ENCODE measurements at places on chromosomes 5 and 9.

DNA sequence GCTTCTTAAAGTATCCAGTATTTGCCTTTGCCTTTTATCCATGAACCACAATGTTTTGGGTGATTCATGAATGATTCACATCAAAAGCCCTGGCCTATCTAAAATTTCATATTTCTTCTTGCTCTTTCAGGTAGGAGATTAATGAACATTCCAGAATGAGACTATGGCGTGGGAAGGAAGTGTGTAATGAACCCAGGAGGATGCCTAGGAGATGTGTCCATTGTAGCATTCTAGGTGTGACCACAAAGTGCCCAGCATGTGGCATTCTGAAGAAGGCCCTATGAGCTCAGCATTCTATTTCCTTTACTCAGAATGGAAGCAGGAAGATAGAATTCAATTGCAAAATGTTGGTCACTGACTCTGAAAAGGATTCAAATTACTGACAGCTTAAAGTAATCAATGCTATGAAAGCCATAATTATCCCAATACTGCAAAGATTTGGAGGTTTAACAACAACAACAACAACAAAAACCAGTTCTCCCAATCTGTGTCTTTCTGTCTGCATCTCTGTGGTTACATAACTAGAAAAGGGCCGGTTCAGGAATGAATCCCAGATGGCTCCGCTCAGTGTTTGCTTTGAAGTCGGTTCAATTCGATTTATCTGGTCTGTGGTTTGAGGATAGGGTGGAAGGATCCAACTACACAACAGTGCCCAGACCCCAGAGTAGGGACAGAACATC, 126.7 kb downstream of the FOXD1 start:
- no peak for DNase-seq

DNA sequence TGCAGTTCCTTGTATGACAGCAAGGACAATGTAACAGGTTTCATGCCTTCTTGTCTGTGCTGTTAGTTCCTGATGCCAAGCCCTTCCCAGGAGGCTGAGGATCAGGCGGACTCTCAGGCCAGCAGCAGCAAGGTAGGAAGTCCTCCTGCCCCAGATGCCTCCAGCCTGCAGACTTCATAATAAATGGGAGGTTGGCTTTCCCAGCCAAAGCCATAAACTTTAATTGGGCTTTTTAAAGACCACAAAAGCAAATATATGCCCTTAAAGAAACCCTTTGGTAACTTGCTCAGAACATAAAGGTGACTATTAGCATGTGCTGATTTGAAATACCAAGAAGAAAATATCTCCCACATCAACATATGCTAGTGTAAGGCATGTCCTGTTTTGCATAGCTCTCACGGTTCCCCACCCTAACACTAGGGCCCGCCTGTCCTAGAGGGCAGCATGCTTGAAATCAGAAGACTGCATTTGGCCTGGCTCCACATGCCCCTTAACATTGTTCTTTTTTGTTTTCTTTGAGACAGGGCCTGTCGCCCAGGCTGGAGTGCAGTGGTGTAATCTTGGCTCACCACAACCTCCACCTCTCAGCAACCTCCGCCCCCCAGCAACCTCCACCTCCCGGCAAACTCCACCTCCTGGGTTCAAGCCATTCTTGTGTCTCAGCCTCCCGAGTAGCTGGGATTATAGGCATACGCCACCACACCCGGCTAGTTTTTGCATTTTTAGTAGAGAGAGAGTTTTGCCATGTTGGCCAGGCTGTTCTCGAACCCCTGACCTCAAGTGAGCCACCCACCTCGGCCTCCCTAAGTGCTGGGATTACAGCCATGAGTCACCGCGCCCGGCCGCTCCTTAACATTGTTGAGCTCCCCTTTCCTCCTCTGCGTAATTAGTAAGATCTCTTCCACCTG, 44.6 kb upstream of the FCN1 start:
- DNase-seq = no peak

- DNase-seq = no peak
These were observed 2.9 kb upstream of the EPB41L4B start for GRCh38 chr9:109323771-109324170.

GRCh38 chr9:95776176-95776575, 99.3 kb upstream of the ERCC6L2 start:
- no peak for DNase-seq

GRCh38 chr5:83672646-83673045, 48.0 kb downstream of the HAPLN1 start:
- no peak for DNase-seq

GRCh38 chr5:141734501-141735229, 52.6 kb upstream of the ARAP3 start:
- no peak for DNase-seq

DNA sequence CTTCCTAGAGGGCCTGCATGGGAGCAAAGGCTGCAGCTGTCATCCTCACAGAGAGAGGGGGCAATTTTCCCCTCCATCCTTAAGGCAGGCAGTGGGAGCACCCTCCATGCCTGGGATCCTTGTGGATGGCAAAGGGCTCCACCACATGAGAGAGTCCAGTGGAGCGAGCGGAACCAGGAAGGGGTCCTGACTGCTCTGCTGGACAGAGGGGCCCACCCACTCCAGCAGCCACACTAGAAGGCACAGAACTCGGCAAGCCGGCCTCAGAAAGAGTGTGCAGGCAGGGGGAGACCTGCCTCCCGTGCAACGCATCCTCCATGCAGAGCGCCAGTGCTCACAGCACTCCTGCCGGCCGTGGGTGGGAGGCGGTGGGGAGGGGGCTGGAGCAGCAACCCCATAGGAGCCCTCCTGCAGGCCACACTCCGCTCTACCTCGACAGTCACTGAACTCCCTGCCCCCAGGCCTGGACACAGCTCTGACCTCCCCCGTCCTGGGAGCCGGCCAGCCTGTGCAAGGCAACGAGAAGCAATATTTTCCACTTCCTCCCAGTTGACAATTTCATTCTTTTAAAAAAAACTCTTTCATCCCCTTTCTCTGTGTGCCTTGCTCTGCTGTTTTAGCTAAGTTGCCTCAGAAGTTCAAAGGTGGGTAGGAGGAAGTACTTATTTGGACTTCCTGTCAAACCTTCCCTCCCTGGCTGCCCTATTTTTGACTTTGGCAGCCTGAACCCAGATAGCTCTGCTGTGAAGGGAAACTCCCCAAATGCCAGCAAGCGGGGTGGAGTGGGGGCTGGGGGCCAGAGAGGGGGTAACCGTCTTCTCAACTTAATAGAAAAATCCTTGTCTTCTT, 5.3 kb upstream of the LCP2 start:
- DNase-seq = no peak

DNA sequence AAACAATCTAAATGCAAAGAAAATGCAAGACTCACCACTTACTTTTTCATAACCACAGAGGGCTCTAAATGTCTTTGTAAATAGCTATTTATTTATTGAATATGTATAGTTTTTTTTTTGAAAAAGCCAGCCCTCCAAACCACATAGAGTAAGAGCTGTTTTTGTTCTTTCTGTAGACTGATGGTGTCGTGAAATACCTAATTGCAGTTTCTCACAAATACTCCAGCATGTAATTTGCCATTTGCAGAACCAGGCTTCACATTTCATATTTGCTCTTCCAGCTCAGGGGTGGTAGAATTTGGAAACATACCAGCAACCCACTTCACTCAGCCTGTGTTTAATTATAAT, 159.8 kb downstream of the TMC1 start:
- DNase-seq = no peak

- no peak for DNase-seq
These were observed 628.0 kb upstream of the ADAMTS16 start for GRCh38 chr5:4511996-4512656.

- no peak for DNase-seq
These were observed 22.3 kb upstream of the TBCA start for GRCh38 chr5:77798456-77798855.

GRCh38 chr9:97427885-97428284, 16.0 kb downstream of the TDRD7 start:
- no peak for DNase-seq

DNA sequence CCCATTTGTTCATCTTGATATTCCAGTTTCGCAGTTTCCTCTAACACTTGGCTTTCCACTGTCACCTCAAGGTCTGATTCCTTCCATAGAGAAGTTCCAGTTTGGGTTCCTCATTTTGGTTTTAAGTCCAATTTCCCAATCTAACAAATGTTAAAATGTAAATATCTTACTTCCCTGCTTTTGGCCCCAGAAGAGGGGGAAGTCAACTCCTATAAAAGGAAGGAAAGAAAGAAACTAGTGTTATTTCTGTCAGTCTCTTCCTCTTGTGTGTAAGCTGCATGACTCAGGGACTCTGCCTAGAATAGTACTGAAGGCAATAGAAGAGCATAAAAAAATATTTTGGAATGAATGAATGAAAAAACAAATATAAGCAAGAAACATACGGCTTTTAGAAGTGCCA, 127.5 kb upstream of the CCNG1 start:
- no peak for DNase-seq

GRCh38 chr5:42586625-42587024, 163.4 kb downstream of the GHR start:
- no peak for DNase-seq

- no peak for DNase-seq
These were observed 70.4 kb downstream of the NFIB start for GRCh38 chr9:14243514-14244042.

GRCh38 chr9:34577400-34578240, 11.9 kb downstream of the CNTFR start:
- DNase-seq = no peak

DNA sequence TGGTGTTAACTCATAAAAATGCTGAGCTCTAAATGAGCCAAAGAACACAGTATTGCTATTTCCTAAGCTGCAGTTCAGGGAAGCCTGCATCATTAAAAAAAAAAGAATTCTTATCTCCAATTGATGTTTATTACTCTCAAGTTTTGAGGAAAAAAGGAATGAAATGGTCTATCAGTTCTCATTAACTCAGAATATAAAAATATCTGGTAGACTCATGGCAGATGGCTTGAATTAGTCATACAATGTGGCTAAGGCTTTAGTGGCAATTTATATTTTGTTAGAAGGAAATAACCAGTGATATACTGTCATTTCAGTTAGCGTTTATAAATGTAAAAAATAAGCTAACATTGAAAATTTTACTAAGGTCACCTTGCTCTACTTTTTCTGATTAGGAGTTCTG, 1403.4 kb upstream of the C9orf72 start:
- no peak for DNase-seq

DNA sequence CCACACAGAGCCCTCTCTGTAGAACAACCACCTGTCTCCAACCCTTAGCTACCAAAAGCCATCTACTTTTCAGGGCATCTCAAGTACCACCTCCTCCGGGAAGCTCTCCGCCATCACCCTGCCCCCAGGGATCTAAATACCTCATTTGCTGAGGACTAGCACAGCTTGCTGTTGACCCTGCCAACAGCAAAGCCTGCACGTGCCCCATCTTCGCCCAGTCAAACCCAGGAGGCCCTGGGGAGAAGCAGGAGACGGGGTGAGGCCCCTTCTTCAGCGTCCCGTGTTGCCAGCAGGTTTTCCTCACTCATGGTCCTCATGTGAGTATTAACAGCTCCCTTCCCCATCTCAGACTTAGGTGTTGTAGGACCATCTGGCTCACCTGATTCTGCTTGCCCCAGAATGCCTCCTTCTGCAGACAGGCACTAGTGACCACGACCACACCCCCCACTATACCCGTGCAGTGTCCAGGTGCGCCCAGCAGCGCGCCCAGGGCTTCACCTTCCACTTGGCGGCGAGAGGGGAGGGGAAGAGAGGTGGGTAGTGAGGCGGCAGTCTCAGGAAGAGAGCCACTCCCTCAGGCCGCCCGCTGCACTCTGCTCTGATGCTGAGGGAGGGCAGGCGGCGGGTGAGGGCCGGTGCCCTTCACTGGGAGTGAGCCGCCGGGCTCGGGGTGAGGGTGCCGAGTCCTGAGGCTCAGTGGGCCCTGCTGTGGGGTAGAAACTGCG, 11.1 kb downstream of the VAV2 start:
- DNase-seq = no peak

- DNase-seq = no peak
These were observed 12.6 kb downstream of the QSOX2 start for GRCh38 chr9:136232969-136233368.

DNA sequence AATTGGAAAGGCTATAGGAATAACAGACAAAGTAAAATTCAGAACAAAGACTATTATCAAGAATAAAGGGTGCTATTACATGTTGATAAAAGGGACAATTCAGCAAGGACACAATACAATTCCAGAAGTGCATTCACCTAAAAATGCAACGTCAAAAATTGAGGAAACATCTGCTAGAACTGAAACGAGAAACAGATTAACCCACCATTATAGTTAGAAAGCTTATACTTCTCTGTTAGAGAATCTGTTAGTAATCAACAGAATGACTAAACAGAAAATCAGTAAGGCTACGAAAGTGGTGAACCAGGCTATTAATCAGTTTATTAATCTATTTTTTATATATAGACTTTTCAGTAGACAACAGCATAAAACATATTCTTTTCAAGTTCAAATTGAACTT, 14.8 kb downstream of the FCN1 start:
- DNase-seq = no peak

GRCh38 chr5:5629607-5629978, 207.1 kb downstream of the ICE1 start:
- no peak for DNase-seq

DNA sequence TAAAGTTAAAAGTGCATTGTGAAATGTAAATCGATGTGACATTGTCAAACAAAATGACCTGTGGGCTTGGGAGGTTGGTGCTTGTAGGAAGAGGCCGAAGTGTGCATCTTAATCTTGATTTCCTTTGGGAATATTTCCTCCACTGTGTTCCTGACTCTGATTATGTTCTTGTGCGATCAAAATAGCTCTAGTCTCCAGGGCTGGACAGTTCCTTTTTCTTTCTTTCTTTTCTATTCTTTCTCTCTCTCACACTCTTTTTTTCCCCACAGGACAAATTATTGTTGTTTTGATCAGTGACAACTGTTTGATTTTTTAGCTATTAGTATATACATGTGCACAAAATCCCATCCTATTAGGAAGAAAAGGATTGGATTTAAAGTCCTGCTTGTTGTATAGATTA, 347.5 kb downstream of the ZSWIM6 start:
- no peak for DNase-seq

DNA sequence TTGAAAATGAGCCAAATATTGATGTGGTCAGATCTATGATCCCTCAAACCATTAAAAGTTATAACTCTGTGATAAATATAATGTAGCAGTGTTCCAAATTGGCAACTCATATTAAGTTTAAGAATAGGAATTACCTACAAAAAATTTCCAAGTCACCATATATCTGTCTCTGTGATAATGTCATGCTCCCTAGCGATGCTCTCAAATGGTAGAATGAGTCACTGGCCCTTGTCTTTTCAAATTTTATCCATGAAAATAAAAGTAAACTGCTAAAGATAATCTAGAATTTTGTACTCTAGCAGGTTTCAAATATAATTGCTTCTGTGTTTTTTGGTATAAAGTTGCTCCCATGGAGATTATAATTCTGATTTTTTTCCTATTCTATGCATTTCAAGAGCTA, 277.1 kb downstream of the PDE4D start:
- no peak for DNase-seq

- DNase-seq = no peak
These were observed 4.1 kb downstream of the MRPS2 start for GRCh38 chr9:135504262-135505243.

Data from thoracic aorta (tissue), 2 donors.